Stimulated activated CD4-positive, alpha-beta T cell treated with anti-CD3 and anti-CD28 coated beads, Interleukin-1b, Interleukin-23, amount 100 ng/mL, for 48 hours (primary cell): ENCODE measurements at places on chromosomes 3 and 15.

DNA sequence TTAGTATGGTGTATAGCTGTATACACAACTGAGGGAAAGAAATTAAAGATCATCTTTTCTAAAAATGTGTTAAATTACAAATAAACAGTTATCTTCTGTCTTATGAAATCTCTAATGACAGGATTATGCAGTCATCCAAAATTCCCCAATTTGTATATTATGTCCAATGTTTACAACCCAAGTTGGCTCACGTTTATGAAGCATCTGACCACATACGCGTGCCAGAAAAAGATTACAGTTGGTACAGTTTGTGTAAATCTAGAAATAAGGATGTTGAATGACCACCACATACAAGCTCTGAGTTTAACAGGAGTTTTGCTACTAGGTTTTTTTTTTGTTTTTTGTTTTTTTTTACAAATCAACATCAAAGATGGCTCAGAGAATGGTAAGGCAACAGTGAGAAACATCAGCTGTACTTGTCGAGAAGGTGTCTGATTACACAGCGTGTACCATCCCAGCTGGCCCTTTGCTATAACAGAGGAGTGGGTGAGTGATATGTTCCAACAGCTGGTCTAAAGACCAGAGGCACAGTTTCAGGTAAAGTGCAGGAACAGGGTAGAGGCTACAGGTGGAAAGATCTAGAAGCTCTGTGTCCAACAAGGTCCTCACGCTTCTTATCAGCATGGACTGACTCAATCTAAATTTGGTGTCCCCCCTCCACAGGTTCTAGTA, 47.1 kb downstream of the USF3 start:
- DNase-seq, result no peak

DNA sequence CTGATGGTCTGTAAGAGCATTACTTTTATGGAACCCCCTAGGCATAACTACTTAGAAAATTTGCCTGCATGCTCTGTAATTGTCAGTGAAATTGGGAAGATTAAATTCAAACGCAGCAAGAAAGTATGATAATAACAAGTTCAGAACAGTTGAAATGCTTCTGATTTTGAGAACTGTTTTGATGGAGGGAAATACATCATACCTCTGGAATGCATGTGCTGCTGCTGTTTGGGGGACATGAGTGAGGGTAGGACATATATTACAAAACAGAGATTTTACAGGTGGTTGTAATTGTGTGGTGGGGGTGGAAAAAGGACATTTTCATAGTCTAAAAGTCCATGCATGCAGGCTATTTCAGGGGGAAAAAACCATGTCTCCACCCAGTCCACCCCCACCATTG, 135.0 kb upstream of the DPH6 start:
- no peak for DNase-seq

DNA sequence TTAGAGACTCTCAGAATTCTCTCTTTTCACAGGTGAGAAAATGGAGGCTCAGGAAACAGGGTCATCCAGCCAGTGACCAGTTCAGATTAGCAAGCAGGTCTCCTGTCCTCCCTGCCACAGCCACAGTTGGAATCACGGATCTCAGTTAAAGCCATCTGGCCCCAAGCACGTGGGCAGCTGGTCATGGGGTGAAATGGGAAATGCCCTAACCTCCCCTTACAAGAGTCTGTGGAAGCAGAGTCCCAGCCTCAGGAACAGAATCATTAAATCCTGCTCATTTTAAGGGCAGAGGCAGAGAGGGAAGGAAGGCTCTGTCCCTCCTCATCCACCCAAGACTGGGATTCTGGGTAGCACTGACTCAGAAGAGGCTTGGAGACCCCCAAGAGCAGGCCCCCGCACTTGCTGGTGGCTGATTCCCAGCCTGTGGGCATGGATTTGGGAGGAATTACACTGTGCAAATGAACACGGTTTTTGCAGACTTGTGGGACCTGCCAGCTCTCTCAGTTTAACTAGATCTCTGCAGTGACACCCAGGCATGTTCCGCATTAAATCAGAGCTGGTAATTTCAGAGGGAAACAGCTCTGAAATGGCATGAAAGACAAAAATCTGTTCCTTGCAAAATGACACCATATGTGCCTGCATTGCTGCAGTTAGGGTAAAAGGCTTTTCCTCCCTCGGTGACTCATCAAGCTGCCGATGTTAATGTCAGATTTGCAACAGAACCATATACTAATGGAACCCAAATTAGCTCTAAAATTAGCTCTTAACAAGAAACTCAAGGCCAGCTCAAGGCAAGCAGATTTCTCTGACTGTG, 89.0 kb downstream of the BDH1 start:
- no peak for DNase-seq

- DNase-seq, result no peak
These were observed 39.8 kb downstream of the UBE2E1 start for GRCh38 chr3:23845326-23846216.

DNA sequence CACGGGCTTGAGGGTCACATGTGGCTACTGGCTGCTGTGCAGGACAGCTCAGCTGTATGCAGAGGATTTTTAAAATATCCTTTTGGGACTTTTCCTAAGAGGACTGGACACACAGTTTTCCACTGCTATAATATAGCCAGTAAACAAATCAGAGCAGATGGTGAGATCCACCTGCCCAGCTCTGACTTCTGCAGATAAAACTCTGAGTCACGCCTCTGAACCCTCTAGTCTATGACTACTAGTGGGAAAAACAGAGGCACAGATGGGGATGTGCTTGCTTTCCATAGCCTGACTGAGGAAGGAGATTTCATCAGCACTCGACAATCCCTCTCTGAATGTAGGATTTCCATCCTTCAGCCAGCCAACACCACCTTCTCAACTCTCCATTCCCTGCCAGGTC, 45.1 kb downstream of the COLQ start:
- DNase-seq, result no peak

- DNase-seq, result no peak
These were observed 253.7 kb downstream of the IL5RA start for GRCh38 chr3:2856138-2857133.

- no peak for DNase-seq
These were observed 25.3 kb downstream of the CAPN3 start for GRCh38 chr15:42384597-42384996.

- DNase-seq, result no peak
These were observed 198.2 kb upstream of the STRIT1 start for GRCh38 chr3:155491696-155492095.

GRCh38 chr3:147391781-147392624, 14.3 kb downstream of the ZIC4 start:
- no peak for DNase-seq

- DNase-seq, result no peak
These were observed 41.5 kb downstream of the KLHL6 start for GRCh38 chr3:183514021-183514420.

GRCh38 chr3:45134758-45135521, 11.2 kb downstream of the CDCP1 start:
- no peak for DNase-seq

- no peak for DNase-seq
These were observed 240.6 kb upstream of the NAALADL2 start for GRCh38 chr3:174618368-174619080.

DNA sequence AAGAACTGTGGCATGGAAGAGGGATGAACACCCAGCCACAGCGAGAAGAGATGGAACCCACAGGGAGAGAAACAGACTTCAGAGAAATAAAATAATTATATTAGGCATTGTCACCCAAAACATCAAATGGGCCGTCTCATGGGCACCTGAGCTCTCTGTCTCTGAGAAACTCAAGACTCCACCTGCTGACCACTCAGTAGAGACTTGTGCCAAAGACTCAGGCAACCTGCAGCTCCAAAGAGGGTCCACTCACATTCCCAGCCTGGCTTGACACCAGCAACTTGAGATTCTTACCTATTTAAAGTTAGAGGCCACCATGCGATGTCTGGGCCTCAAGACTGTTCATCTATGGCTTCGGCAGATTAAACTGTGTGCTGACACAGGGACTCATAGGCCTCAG, 12.0 kb downstream of the SEMA5B start:
- DNase-seq, result no peak

- DNase-seq, result peak; percentile 86
These were observed 140.5 kb upstream of the TBL1XR1 start for GRCh38 chr3:177337541-177338331.

GRCh38 chr15:93372208-93372864, 283.3 kb upstream of the RGMA start:
- DNase-seq, result no peak

DNA sequence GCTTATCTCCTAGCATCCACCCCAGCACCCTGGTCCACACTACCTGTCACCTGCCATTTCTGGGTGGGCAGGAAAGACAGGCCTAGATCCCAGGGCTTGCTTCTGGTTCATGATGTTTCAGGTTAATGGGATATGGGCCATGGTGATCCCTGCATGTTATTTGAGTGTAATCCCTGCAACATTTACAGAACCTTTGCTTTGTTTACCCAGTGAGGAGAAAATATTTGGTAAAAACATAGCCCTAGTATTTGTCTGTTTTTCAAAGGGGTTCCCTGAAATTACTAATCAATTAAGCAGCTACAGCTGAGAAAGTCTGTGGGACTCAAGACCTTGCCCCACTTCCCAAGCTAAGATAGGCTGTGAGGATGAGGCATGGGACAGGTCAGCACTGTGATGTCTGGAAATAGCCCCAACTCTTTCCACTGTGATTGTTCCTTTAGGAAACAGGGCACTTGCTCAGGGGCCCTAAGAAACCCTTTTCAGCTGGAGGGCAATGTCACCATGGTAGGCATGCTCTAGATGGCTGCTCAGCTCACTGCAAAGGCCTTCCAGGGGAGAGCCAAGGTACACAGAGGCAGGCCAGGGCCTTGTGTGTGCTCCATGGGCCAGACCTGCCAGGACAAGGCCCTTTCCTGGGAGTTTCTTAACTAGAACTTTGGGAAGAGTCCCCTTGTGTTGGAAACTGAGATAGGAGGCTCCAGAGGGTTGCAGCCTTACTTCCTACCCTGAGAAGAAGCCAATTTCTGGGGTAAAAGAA, 11.1 kb downstream of the TRANK1 start:
- DNase-seq, result no peak

- no peak for DNase-seq
These were observed 52.4 kb downstream of the AAGAB start for GRCh38 chr15:67202091-67202490.
